ENCODE measurements at places on chromosomes 6 and 20.

DNA sequence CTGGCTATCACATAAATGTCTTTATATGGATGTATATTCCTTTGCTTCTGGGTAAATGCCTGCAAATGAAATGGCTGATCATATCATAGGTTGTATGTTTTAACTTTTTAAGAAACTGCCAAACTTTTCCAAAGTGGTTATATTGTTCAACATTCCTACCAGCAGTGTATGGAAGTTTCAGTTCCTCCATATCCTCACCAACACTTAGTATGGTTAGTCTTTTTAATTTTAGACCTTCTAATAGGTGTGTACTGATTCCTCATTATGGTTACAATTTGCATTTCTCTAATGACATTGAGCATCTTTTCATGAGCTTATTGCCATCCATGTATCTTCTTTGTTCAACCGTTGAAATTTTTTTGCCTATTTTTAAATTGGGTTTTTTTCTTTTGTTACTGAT lies 155.4 kb downstream of the ZFAND3 start:
- DNase-seq: no peak

GRCh38 chr20:36951979-36952738 lies 651 bp upstream of the SAMHD1 start:
- DNase-seq: no peak

GRCh38 chr6:16109659-16110305 lies 19.1 kb upstream of the MYLIP start:
- no peak for DNase-seq

- no peak for DNase-seq
Measured at GRCh38 chr20:1185316-1185741, 548 bp upstream of the TMEM74B start.

DNA sequence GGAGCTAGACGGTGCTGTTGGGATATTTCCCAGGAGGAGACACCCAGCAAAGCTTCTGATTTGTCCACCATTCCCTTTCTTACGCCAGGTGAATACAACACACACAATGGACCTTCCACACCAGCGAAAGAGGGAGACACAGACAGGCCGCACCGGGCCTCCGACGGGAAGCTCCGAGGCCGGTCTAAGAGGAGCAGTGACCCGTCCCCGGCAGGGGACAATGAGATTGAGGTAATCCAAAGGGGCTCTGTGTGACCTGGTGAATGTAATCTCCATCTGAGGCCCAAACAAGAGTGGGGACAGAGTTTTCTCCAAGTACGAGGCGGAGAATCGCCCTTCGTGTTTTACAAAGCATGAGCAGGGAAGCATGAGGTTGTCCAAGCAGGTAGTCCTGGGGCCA lies 194.5 kb downstream of the EYA2 start:
- DNase-seq: no peak

GRCh38 chr6:140541288-140541687 lies 1166.8 kb upstream of the CITED2 start:
- DNase-seq: no peak

- no peak for DNase-seq
Measured at GRCh38 chr6:125562156-125562555, 187.3 kb upstream of the HEY2 start.

GRCh38 chr20:38075161-38075998 lies 41.8 kb downstream of the RPRD1B start:
- no peak for DNase-seq

DNA sequence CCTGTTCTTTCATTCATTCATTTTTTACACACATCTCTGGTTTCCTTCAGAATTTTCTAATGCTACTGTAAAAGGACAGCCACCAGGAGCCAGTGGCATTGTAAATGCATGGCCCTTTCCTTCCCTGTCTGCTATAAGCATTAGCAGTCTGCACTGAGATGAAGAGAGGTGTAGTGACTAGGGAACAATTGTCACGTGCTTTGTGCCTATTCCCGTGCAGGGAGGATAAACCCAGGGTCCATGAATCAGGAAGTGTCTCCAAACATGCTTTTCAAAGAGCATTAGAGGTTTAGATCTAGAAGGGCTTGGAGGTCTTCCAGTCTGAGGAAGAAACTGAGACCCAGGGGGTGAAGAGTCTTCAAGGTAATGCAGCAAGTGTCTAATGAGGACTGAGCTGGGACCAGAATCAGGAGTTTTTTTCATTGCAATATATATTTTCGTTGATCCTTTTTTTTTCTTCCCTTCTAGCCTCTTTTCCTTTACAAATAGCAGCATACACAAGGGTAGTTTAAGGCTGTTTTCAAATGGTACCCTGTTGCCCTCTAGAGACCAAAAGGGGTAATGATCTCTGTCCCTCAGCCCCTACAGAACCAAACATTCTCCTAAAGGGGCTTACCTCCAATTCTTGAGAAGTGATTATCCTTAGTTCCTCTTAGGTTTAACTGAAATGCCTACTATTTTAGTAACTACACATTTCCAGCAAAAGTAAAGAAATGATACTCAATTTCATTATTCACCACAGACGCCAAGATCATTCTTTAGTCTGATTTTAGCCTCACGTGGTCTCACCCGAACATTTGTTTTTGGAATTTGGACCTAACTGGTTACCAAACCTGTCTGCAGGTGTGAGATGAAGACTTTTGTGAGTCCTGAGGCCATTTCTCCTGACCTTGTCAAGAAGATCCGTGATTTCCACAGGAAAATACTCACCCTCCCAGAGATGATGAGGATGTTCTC lies 6.6 kb downstream of the TRIM15 start:
- no peak for DNase-seq

GRCh38 chr6:124775121-124775520 lies 187.1 kb upstream of the RNF217 start:
- no peak for DNase-seq

DNA sequence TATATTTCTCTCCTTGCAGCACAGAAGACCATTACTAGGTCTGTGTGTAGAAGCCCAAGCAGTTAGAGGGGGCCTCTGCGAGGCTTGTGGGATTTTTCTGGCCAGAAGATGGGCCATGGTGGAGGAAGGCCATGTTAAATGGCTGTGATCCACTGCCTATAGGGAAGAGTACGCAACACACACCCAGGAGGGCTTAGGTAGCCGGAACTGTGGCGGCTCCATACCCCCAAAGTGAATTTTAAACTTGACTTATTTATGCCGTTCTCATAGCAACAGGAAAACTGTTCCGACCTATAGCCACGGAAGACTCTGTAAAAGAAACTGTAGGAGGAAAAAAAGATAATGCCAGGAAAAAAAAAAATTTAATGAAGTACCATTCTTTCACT lies 69.5 kb downstream of the SLX4IP start:
- no peak for DNase-seq

GRCh38 chr20:51640743-51641142 lies 98.2 kb upstream of the NFATC2 start:
- no peak for DNase-seq

GRCh38 chr6:35036828-35037663 lies 104.1 kb downstream of the TCP11 start:
- DNase-seq: no peak

DNA sequence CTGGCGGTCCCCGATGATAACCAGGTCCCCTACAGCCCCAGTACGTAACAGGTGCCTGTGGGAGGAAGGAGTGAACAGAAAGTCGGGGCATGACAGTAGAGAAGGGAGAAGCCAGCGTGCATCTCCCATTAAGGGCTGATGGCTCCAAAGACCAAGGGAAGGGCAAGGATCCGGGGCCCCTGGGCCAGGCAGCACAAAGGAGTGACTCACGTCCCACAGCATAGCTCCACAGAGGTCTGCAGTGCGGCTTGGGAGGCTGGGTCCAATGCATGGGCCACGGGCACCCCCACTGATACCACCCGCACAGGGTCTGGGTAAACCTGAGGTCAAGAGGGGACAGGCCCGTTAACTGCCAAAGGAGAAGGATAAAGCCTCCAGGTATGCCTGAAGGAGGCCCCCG lies 10.3 kb downstream of the AARS2 start:
- no peak for DNase-seq

- no peak for DNase-seq
Measured at GRCh38 chr6:158758941-158759479, 60.2 kb downstream of the EZR start.

DNA sequence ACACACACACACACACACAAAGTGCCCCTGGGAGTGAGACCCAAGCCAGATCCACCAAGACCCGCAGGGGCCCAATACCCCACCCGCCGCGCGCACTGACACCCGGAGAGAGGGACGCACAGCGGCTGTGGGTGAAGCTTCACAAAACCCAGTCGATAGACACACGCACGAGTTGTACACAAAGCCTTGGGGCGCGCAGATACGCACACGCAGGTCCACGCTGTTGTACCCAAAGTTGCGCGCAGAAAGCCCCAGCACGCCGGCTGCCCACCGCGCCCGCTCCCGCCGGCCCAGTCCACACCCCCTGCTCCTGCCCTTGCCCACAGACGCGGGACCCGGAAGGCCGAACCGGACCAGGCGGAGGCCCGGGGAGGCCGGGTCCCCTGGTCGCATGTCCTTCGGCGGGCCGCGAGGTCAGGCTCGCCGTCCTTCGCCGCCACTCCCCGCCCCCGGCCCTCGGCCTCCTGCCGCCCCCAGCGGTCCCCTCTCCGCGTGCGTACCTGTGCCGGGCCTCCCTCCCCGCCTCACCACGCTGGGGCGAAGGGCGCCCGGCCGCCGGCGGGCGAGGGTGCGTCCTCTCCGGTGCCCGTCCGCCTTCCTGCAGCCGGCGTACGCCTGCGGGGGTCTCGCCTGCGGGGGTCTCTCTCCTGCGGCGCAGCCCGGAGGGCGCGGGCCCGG lies at the start of gene TMEM74B:
Gene TMEM74B (minus strand): TSS at position 344 of the 678 bp plus-strand sequence. CDS start 1,180 bp downstream, outside the sequence.
- peak; percentile 71 for DNase-seq

- peak; percentile 63 for DNase-seq
Measured at GRCh38 chr6:156396791-156397418, 380.3 kb upstream of the ARID1B start.

GRCh38 chr6:121849477-121849876 lies 414.0 kb downstream of the GJA1 start:
- peak; percentile 85 for DNase-seq

DNA sequence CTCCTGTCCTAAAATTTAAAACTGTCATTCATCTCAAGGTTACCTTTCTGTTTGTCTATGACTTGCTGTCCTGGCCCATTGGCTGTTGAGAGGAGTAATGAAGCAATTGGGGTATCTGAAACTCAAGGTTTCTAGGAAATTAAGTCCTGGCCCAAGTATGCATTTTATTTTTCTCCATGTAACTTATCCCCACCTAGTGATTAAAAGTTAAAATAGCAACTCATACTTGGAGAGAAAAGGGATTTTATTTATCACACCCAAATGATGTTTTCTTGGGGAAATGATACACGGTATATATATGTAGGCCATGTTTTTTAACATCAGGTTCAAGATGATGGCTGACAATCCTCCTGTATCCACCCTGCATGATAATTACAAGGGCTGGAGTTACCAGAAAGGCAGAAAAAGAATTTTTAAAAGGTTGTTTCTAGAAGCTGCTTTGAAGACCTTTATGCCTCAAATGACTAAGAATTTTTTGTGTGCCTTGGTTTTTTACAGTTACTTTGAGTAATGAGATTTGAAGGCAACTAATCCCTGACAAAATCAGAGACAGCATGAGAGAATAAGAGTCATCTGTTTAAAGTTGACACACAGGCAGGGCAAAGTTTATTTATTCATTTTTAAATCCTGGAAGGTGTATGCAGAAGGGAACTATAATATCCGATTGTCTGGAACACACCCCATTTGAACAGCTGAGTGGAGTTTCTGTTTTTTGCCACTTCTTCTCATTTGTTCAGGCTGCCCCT lies 28.9 kb upstream of the C6orf58 start:
- no peak for DNase-seq

DNA sequence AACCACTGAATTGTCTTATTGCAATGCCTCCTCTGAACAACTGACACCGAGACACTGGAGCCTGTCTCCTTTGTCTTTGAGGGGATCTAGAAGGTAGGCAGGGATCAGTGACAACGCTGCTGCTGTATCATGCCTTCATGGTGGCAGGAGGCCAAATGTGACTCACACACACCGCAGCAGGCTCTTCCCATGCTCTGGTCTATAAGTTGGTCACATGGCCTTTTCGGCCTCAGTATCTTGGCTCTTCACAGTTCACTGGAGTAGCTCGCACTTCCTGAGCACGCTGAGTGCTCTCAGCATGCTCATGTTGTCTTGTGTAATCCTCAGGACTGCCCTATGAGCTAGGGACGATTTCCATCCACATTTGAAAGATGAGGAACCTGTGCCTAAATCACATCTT lies 167.4 kb upstream of the PCSK2 start:
- no peak for DNase-seq

DNA sequence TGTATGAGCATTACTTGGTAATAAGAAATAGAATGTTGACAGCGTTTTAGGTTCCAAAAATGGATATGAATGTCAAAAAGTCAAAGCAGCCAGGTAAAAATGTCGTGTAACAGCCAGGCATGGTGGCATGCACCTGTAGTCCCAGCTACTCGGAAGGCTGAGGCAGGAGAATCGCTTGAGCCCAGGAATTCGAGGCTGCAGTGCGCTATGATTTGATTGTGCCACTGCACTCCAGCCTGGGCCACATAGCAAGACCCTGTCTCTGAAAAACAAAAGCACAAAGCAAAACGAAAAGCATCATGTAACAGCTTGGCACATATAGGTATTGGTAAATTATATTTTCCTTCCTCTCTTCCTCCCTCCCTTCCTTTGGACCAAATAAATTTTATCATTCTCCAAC lies 16.2 kb upstream of the FOXP4 start:
- DNase-seq: no peak

- DNase-seq: no peak
Measured at GRCh38 chr6:52647199-52647598, 23.7 kb upstream of the TMEM14A start.

All from H1 (cell line).